ENCODE measurements at places on chromosomes 16 and 17. TPM values are rescaled to one million over a fixed set of nuclear protein-coding genes. Genes with fewer than 3 reads are reported as not detected.

Gene CLEC18B
- total RNA-seq: 6.7 TPM

Gene ZNF319
- 6.3 TPM for total RNA-seq

Gene NPIPA8
- total RNA-seq: 0.23 TPM

Gene TNS4
- not detected for total RNA-seq

Gene CNGB1
- total RNA-seq: 0.20 TPM

Gene TMEM114
- total RNA-seq: not detected

Gene TBC1D24
- total RNA-seq: 9.5 TPM

Gene G6PC1
- total RNA-seq: not detected

Gene AIPL1
- total RNA-seq: not detected

Gene SGSH
- total RNA-seq: 18.9 TPM

Gene RNF166
- total RNA-seq: 27.5 TPM

Gene TBC1D3H
- total RNA-seq: not detected

Gene RGS9
- 38.8 TPM for total RNA-seq

Gene ADAM11
- 0.14 TPM for total RNA-seq

Gene ZNF385C
- total RNA-seq: not detected

Gene NHLRC4
- total RNA-seq: 4.0 TPM

Gene EPOP
- total RNA-seq: 14.1 TPM

Gene CACNG1
- total RNA-seq: not detected

- DNase-seq: no peak
These were observed 33.7 kb upstream of the MFSD6L start for GRCh38 chr17:8832711-8833352.

DNA sequence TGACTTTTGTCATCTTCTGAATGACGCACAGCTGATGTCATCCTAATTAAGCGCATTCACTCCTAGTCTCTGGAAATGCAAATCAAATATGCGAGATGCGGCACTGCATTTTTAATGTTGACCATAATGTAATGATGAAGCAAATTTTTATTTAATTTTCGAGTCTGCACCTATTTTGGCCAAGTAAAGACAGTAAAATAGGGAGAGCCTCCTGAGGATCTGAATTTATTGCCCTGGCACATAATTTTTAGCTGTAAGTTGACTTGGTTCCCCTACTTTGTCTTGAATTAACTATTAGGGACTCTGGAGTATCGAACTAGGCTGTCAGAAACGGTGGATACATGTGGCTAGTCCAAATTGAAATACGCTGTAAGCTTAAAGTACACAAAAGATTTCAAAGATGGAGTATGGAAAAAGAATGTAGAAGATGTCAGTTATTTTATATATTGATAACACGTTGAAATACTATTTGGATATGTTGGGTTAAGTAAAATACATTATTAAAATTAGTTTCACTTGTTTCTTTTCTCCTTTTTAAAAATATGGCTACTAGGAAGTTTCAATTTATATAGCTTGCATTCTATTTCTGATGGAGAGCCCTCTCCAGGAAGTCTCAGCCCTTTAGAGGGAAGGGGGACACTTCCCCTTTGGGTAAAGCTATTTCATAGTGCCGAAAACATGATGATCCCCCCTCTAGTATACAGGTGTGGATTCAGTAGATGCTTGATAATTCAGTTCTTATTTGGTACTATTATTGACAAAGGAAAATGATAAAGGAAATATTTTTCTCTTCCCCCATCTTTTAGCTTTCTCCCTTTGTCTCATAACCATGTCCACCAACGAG lies 991 bp downstream of the KPNA2 start:
- DNase-seq: no peak

GRCh38 chr17:49567871-49568694 lies 7.6 kb upstream of the NXPH3 start:
- peak; percentile 75 for DNase-seq

GRCh38 chr16:67147437-67148140 lies 3.2 kb downstream of the B3GNT9 start:
- DNase-seq: no peak

DNA sequence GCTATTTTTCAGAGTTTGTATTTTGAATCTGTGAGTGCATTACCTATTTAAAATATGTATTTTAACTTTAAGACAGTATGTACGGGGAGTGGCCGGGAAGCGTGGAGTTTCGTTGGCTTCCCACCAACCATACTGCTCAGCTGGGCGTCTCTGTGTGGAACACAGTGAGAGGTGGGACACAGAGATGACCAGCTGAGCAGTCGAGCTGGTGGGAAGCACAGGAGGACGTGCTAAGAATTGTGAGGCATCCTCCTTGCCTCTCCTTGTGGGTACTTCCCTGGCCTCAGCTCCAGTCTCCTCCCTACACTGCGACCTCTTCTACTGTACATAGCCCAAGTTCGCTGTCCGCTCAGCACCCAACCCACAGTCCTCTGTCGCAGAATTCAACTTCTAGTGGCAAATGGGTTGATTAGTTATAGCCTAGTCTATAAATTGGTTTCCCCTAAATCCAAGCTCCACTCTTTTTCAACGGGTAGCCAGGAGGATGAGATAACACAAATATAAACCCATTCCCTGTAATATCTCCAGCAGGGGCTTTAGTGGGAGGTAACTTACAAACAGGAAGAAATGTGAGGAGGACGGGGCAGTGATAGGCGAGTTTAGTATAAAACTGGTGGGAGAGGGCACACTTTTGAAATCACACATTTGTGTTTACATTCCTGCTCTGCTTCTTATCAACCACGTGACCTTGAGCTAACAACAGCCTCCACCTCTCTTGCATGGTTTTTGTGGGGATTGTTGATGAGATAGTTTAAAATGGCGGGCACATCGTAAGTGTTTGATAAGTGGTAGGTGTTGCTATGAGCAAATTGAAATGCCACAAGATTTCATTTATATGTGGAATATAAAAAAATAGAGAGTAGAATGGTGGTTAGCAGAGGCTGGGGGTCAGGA lies 211.9 kb upstream of the HS3ST3A1 start:
- no peak for DNase-seq

GRCh38 chr16:52113533-52114183 lies 433.3 kb downstream of the TOX3 start:
- DNase-seq: peak; percentile 36

DNA sequence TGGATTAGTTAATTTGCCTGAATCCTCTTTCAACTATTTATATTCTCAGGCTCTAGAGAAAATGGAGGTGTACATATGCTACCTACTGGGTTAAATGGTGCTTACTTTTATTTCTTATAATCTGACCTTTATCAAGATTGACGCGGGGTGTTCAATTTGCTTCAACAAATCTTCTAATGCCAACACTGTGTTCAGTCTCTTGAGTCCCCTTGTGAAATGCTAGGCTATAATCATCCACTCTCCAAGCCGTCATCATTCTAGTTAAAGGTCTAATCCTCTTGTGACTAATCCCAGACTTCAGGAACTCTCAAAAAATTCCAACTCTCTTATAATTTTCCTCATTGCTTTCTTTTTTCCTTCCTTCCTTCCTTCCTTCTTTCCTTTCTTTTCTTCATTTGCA lies 1396.2 kb downstream of the CDH8 start:
- no peak for DNase-seq

DNA sequence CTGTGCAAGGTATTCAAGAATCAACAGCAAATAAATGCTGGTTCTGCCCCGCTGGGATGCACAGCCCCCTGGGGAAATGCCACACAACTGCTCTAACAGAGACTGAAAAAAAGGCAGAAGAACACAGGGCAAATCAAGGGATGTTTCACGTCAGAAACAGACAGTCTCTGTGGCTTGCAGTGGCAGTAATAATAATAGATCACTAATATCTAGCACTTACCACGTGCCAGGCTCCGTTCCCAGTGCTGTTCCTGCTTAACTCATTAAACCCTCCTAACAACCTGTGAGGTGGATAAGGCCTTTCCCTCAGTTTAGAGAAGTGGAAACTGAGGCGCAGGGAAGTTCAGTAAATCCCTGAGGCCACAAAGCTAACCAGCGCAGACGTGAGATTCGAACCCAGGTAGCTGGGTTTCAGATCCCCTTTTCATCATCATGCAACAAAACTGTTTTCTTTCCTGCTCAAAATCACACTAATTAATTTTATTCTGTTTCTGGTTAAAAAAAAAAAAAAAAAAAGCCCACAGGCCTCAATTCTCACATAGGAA lies 36.7 kb downstream of the ARHGAP17 start:
- DNase-seq: no peak

DNA sequence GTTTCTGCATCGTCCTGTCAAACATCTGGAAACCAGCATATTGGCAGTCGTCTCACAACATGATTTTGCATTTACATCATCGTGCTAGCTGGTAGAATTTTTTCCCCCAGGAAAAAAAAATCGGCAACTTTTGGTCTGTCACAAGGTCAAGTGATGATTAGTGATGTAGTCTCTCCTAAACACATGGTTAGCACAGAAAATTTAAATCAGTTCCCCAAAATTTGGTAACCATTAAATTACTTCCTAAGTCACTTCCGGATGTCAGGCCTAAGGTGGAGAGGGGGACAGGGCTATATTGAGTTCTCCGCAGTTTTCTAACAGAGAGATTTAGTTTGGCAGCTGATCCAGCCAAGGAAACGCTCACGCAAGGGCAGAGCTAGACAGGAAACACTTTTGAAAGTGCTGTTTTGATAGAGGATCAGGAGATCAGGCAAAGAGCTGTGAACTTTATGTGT lies 271.0 kb upstream of the TBX2 start:
- no peak for DNase-seq

- no peak for DNase-seq
These were observed 4.2 kb downstream of the USP6 start for GRCh38 chr17:5120036-5120435.

- DNase-seq: peak; percentile 45
These were observed 1.1 kb upstream of the RNF213 start for GRCh38 chr17:80259457-80260068.

- peak; percentile 70 for DNase-seq
These were observed 5.9 kb downstream of the BBS2 start for GRCh38 chr16:56513972-56514371.

DNA sequence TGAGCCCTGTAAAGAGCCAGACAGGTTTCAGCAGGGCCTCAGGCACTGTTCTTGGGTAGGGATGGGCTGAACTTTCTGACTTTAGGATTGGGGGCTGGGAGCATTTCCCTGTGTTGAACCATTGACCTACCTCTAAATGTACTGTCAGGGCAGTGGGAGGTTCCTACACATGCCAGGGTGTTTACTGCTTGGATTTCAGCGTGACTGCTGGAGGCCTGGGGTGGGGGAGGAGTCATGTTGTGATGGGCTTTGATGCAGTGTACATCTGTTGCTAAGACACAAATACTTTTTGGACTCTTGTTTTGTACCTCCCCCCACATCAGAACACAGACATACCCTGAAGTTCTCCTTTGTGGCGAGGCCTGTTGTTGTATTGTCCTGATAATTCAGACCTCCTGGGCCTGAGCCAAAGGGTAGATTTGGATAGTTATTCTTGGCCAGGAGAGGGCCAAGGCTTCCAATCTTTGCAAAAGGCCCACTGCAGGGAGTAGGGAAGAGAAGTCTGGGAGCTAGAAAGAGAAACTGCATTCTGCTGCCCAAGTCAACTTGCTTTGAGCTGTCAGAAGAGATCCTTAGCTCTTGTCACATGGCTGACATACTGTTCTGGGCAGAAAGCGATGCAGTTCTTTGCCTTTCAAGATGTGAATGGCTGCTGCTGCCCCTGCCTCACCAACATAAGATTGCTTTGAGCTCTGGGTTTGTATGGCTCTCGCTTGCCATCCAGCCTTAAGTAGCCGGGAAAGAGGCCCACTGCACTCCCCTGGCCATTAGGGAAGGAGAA lies 3.7 kb downstream of the NFE2L1 start:
- peak; percentile 30 for DNase-seq

GRCh38 chr16:72241930-72242329 lies 70.0 kb upstream of the PMFBP1 start:
- peak; percentile 55 for DNase-seq

- no peak for DNase-seq
These were observed 684.0 kb downstream of the CDH11 start for GRCh38 chr16:64437706-64438324.

DNA sequence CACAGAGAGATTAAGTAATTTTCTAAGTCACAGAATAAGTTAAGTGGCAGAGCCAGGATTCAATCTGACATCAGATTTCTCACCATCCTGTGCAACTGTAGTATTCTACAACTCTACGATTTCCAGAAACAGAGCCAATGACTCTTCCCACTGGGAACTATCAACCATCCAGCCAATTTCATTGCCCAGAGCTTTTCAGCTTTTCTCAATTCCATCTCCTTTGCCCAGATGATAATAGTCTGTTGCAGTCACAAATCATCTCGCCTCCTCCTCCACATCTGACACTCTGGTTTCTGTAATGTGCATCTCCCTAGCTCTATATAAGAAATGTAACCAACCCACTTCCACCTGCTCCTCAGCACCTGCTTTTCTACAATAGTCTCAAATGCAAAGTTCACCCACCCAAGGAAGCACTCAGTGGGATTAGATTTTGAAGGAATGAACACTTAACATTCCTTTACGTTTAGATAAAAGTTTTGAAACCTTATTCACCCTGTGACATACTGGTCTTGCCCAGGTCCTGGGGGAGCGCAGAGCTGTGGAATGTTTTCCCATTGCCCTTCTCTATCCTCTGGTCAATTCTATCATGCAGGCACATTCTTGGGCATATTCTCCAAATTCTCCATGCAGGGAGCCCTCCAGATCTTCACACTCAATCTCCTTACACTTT lies 167.8 kb upstream of the ASIC2 start:
- DNase-seq: no peak

GRCh38 chr17:41196068-41196467 lies 6.4 kb downstream of the KRTAP9-1 start:
- DNase-seq: no peak

DNA sequence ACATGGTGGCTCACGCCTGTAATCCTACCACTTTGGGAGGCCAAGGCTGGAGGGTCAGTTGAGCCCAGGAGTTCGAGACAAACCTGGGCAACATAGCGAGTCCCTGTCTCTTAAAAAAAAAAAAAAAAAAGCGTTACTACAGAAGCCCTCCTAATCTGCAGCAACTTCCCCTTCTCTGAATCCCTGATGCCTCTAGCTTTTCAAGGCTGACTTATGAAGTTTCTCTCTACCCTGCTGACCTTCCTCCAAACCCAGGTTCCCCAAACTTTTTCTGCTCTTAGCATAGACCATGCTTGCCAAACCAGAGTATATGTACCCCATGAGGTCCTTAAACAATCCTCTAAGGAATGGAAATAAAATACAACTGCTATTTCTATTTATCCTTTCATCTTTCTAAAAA lies 16.4 kb downstream of the LYRM1 start:
- no peak for DNase-seq

- no peak for DNase-seq
These were observed 18.1 kb downstream of the USP36 start for GRCh38 chr17:78822552-78822951.

DNA sequence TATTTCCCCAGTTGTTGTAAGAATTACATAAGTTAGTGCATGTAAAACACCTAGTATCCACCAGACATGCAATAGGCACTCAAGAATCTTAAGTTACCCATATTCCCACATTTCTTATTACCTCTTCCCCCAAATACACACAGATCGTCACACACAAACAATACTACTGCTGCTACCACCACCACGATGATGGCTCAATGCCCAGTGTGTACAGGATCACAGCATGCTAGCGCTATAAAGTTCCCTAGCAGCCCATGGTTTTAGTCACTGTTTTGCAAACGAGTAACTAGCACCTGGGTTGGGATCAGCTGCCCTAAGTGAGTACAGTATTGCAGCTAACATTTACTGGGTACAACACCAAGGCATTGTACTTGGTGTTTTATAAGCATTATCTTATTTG lies 411.7 kb downstream of the UTP18 start:
- no peak for DNase-seq

- DNase-seq: peak; percentile 58
These were observed 114.8 kb upstream of the NOL11 start for GRCh38 chr17:67602974-67603373.

Data from Caki2 (cell line).